ENCODE measurements at places on chromosomes 13 and 19.

DNA sequence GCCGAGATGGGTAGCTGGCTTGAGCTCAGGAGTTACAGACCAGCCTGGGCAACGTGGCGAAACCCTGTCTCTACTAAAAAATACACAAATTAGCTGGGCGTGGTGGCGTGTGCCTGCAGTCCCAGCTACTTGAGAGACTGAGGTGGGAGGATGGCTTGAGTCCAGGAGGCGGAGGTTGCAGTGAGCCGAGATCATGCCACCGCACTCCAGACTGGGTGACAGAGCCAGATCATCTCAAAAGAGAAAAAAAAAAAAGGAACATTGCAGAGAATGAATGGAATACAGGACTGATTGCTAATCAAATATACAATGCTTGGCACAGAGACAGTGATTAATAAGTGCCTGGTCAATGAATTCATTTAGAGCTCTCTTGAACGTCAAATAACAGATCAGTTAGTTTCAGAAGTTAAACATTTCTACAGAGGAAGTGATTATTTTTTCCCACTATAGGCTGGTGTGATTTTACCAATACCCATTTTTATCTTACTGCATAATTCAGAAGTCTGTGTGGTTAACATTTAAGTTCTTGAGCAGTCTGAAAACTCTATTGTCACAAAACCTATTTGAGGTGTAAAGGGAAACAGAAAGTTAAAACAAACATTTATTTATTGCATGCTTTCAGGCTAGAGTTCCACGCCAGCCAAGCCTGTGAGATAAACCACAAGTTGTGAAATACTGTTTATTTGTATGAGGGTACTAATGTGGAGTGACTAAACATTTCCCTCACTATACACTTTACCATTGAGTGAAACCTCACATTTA, 7.7 kb upstream of the TBC1D4 start:
- DNase-seq, result no peak

DNA sequence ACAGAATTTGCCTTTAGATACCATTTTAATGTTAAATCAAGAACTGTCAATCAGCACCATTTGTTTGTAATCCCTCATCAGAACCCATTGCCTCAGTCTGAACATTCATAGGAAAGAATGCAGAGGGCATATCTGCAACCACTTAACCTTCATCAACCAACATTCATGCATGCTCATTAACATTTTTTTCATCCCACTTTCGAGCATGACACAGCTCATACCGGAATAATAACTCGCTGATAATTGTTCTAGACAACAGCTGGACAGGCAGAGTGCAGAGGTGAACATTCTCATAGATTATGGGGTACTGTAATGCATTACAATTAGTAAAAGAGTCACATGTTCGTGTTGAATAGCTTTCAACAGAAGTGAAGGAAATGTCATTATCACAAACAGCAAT, 216.8 kb downstream of the DIAPH3 start:
- DNase-seq, result no peak

DNA sequence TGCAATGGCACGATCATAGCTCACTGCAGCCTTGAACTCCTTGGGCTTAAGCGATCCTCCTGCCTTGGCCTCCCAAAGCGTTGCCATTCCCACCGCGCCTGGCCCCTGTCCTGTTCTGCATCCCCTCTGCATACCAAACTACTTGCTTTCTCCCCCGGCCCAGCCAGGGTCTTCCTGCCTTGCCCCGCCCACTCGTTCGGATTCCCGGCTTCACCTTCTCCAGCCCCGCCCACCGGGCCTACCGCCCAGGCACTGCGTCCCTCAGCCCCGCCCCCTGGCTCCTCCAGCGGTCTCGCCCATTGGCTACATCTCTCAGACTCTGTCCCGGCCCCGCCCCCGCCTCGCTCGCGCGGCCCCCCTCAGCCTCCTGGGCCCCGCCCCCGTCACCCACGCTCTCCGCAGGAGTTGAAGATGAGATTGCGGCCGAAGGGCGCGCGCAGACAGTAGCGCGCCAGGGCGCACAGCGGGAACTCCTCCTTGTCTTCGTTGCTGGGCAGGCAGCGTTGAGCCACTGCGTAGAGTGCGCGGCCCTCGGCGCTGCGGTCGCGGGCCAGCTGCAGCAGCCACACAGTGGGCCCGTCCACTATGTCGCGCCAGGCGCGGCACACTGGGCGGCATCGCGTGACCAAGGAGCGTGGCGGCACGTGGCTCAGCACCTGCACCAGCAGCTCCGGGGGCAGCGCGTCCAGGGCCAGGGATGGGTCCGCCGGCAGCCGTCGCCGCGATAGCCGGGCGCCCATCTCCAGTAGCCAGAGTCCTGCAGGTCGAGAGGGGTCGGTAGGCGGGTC, 19.0 kb downstream of the MRPS12 start:
- DNase-seq, result peak; percentile 83

GRCh38 chr13:84050536-84050935, 168.3 kb upstream of the SLITRK1 start:
- DNase-seq, result no peak

GRCh38 chr13:99059498-99060075, 81.7 kb upstream of the DOCK9 start:
- DNase-seq, result no peak

DNA sequence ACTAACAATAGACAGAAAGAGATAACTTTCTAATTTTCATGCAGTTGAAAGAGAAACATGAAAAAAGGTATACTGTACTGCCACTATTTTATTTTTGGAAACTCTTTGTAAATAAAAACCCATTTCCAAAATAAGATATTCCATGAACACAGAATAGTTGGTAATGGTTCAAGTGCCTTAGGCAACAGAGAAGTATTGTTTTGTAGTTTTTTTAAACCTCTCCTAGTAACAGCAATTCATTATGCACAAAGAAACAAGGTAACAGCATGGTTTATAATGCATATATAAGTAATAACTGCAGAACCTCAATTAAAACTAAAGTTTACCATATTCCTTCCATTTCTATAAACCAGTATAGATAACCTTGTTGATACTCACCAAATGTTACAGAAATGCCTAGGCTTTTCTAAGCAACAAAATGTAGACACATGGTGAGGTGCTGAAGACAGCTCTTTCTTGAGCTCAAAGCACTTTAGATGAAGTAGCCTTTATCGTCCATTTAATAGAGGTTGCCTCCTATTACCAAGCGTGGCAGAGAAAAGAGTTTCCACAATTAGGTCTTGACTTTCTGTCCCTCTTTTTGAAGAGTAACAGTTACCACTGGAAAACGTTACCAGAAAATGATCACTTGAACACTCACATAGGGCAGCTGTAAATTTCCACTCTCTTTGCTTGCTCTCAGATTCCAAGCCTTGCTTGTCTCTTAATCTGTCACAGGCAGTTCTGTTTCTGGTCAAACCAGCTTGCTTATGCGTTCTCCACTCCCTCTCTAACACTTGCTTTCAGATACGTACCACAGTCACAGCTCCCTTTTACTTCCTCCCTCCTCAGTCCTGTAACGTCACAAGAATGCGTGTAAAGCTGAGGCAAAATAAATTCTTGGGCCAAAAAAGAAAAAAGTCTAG, 42.9 kb downstream of the CAB39L start:
- DNase-seq, result no peak

GRCh38 chr19:3536429-3537100, 2.4 kb upstream of the TEKTIP1 start:
- DNase-seq, result no peak

DNA sequence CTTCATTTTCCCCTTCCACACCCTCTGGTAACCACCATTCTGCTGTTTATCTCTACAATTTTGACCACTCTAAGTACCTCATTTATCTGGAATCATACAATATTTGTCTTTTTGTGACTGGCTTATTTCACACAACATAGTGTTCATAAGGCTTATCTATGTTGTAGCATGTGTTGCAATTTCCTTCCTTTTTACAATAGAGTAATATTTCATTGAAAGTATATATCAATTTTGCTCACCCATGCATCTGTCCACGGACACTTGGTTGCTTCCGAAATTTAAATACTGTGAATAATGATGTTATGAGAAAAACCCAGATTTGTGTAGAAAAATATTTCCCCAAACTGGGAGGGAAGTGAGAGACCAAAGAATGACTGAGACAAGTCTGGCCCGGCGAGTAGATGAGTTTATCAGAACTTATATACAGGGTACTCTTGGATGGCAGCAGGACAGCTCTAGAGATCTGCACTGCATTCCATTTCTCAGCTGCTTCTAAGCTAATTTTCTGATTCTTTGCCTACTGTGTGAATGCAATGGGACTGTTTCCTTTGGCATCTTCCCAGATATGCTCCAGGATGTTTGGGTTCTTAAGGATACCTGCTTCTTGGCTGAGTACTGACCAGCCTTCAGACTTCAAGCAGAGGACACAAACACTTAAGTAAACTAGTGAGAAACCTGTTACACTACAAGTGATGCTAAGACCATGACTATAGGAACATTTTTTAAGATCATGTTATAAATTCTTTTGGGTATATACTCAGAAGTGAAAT, 834.0 kb upstream of the PCDH9 start:
- DNase-seq, result no peak

GRCh38 chr19:9709305-9709704, 34.4 kb upstream of the ZNF562 start:
- DNase-seq, result no peak

GRCh38 chr13:68078874-68079273, 848.7 kb upstream of the PCDH9 start:
- DNase-seq, result no peak

- DNase-seq, result no peak
Measured at GRCh38 chr19:17831419-17831888, 10.1 kb upstream of the INSL3 start.

DNA sequence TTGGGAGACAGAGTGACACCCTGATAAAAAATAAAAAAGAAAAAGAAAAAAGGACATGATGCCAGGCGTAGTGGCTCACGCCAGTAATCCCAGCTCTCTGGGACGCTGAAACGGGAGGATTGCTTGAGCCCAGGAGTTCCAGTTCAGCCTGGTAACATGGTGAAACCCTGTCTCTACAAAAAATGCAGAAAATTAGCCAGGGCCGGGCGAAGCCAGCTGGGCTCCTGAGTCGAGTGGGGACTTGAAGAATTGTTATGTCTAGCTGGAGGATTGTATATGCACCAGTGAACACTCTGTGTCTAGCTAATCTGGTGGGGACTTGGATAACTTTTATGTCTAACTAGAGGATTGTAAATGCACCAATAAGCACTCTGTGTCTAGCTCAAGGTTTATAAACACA, 32.3 kb downstream of the TMPRSS9 start:
- no peak for DNase-seq

DNA sequence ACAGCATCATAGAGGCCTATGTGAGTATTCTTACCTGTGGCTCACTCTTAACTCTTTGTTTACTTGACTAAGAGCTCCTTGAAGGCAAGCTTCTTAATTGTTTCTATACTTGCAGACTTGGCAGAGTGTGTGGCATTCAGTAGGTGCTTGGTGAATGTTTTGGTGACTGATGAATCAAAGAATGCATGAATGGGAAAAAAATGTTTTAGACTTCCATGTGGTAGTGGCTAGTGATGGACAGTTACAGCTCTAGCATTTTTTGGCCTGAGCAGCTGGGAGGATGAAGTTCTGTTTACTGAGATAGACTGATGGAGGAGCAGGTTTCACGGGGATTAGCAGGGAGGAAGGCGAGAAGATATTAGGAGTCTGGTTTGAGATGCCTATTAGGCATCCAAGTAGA, 13.6 kb downstream of the HAS1 start:
- DNase-seq, result no peak

GRCh38 chr19:51091895-51092873, 9.5 kb upstream of the KLK14 start:
- DNase-seq, result no peak

All from stimulated activated CD8-positive, alpha-beta memory T cell treated with anti-CD3 and anti-CD28 coated beads, Interleukin-2, amount 100 ng/mL, for 48 hours (primary cell).